ENCODE measurements at places on chromosomes 6 and 20. TPM values are rescaled to one million over a fixed set of nuclear protein-coding genes. Genes with fewer than 3 reads are reported as not detected.
A peak's percentile ranks its signal among the peaks of the same experiment; 100 is the strongest.

The HLA-G gene
- polyA plus RNA-seq, result not detected

The ULBP1 gene
- 0.03 TPM for polyA plus RNA-seq

The FNDC1 gene
- 0.16 TPM for polyA plus RNA-seq

The SALL4 gene
- 1.3 TPM for polyA plus RNA-seq

The CGAS gene
- 1.2 TPM for polyA plus RNA-seq

The LY6G6D gene
- not detected for polyA plus RNA-seq

The SMLR1 gene
- polyA plus RNA-seq, result 0.46 TPM

The EBF4 gene
- polyA plus RNA-seq, result 29.7 TPM

The TBX18 gene
- 2.1 TPM for polyA plus RNA-seq

The SGK2 gene
- 4.9 TPM for polyA plus RNA-seq

The EDEM2 gene
- 16.2 TPM for polyA plus RNA-seq

- no peak for DNase-seq
Measured at GRCh38 chr20:56308036-56308435, 50.7 kb upstream of the FAM210B start.

GRCh38 chr6:111894272-111894671 lies 21.0 kb upstream of the FYN start:
- DNase-seq, result no peak

DNA sequence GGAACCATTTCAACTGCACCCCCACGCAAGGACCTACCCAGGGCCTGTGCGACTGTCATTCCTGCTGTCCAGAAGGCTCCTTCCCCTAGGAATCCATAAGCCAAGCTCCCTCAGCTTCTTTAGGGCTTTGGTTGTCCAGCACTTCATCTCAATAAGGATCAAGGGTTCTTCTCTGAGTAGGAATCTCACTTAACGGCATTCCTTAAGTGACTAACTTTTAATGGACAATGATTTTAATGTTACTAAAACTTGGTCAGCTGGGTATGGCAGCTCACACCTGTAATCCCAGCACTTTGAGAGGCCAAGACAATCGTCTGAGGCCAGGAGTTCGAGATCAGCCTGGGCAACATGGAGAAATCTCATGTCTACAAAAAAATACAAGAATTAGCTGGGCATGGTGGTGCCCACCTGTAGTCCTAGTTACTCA lies 13.4 kb downstream of the UBE2V1 start:
- no peak for DNase-seq

DNA sequence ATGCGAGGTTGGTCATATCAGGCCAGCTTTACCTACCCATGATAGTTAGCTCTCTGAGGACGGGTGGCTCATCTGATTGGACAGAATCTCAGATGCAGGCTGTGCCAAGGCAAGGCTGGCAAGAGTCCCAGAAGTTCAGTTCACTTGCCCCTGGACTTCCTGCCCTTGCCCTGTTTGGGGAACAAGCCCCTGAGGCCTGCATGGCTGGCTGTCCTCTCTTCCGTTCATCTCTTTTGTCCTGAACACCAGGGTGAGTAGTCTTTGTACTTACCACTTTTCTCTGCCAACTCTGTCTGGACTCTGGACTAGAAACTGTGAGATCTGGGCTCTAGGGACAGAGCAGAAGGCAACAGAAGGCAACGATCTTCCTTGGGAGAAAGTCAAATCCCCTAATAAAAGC lies 769.9 kb downstream of the QKI start:
- DNase-seq, result no peak

DNA sequence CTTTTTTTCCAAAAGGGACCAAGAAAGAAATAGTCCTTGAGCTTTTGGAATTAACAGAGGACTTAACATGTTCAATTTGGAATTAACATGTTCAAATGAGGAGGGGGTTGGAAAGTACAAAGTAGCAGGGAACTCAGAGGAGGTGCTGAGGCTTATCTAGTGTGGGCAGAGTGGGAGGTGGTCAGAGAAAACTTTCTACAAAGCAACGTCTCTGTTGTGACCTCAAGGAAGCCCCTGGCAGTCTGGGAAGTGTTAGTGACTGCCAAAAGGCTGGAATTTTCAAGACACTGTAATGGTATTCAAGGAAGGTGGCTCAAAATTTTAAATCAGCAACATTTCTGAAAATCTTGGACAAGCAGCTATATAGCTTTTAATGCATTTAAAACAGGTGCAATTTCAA lies 7.3 kb downstream of the ECI2 start:
- DNase-seq, result no peak

GRCh38 chr20:43096126-43096930 lies 93.4 kb downstream of the PTPRT start:
- DNase-seq, result no peak

GRCh38 chr20:45817376-45818194 lies 5.1 kb downstream of the UBE2C start:
- DNase-seq, result no peak

DNA sequence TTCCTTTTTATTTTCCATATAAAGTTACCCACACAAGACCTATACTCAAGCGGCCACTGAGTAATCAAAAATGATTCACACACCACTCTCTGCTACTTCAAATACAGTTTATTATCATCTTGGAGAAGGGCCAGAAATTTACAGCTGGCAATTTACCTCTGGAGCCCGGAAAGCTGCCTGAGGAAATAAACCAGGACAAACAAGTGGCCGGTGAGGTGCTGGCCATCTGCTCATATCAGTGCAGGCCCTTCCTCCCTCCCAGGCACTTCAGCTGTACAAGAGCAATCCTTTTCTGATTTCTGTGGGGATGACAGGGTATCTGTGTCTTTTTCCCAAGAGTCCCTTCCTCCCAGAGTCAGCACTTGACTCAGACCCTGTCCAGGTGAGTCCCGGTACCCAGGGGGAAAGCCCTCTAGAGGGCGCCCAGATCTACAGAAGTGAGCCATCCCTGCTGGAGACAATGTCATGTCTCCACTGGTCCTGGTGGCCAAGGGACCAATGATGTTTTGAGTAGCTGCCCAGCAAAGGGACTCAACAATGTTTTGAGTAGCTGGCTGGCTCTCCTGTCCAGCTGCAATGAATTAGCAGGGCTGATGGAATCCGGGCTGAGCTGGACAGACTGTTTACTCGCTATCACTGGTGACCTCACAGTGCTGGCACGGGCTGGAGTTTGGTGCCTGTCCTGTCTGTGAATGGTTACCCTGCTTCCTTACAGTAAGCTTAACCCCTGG lies 23.6 kb downstream of the LRP11 start:
- DNase-seq, result peak; percentile 70

DNA sequence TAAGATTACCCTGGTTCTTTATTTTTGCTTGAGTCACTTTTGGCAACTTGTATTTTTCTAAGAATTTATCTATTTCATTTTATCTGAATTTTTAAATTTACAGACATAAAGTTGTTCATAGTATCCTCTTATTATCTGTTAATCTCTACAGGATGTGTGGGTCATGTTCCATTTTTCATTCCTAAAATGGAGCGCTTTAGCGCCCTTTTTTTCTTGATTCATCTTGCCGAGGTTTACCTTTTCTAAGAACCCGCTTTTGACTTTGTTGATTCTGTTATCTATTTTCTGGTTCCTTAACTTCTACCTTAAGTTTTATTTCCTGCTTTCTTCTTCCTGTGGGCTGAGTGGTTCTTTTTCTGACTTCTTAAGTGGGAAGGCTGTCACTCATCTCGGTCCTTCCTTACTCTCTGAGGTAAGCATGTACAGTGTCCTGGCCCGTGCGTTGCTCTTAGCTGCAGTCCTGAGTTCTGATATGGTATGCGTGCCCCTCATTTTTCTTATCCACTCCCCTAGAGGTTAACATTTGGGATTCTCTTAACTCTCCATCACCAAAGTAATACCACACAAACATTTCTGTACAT lies 399.8 kb downstream of the CDC5L start:
- no peak for DNase-seq

DNA sequence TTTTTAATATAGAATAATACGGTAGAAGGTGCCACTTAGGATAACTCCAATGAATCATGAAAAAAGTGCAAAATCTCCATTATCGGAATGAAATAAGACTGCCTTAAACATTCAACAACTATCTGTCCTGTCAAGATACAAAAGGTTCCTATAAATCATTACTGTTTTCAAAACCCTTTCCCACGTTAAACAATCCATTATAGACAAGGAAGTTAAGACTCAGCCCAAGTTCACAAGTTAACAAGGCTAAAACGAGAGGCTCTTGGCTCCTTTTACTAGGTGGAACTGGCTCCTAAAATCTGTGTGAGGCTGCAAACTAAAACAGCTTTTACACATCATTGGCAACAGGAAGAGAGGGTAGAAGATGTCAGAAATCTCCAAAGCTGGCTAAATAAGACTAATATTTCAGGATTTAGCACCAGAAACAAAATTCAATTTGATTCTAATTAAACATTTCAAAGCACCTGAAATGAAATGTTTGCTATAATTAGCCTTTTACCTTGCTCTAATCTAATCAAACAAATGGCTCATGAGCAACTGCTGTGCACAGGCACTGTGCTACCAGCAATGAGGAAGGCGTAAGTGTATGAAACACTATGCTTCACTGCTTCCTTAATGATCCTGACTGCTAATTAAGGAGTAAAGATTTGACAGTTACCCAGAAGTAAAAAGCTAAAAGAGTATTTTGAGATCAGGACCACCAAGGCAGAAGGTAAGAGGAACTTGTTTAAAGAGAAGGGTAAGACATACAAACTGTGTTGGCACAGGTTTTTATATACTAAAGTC lies 109.7 kb downstream of the DST start:
- DNase-seq, result no peak

DNA sequence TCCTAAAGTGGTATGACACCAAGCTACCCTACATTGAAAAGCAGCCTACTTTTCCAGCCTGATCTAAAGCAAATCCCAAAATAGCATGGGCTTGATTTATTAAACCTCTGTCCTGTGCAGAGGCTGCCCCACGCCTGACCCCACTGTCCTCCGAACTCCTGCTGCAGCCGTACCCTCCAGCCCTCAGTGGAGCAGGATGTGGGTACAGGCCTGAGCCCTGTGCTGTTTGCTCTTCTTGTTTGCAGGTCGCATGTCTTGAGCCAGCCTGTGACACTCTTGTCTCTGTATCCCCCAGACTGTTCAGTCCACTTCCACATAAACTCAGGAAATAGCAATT lies 61.2 kb downstream of the RPP40 start:
- no peak for DNase-seq

DNA sequence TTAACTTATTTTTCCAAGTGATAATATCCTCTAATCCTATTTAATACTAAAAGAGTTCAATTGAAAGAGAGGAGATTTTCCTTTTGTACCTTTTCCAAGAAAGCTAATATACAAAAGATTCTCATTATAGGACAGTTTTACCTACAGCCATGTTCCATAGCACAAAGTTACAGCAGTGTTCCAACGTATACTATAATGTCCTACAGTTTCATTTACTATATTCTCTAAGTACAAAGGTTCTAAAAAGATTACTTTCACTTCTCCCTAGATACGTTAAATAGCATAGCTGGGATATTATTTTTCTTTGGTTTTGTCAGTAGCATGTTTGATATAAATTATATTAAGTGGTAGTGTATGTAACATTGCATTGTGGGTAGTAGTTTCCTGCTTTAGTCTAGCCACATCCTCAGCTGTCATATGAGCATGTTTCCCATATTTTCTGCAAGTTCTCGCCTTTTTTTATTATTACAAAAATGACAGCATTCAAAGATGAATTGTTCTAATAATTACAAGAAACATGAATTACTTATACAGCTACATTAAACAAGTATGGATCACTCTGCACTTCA lies 4.4 kb upstream of the RUNX2 start:
- DNase-seq, result no peak

GRCh38 chr20:17626217-17627007 lies 55.6 kb downstream of the RRBP1 start:
- DNase-seq, result no peak

DNA sequence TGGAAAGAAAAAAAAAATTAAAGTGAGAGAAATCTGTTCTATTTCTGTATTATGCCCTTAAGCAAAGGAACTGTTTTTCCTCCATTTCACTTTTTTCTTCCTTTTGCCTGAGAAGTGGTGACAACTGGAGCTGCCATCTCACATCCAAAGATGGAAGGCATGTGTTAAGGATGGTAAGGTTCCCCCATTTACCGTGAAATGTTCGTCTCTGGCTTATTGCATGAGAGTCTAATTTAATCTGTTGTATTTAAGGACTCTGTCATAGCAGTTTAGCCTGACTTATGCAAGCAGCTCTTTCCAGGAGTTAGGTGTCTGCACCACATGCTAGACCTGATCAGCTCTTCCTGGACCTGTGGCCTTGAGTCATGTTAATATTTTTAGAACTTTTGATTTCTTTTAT lies 389.5 kb upstream of the MAP3K7 start:
- DNase-seq, result no peak

GRCh38 chr20:41371371-41371770 lies 4.8 kb upstream of the EMILIN3 start:
- no peak for DNase-seq

GRCh38 chr6:114342086-114342825 lies 567 bp downstream of the HS3ST5 start:
- DNase-seq, result no peak

DNA sequence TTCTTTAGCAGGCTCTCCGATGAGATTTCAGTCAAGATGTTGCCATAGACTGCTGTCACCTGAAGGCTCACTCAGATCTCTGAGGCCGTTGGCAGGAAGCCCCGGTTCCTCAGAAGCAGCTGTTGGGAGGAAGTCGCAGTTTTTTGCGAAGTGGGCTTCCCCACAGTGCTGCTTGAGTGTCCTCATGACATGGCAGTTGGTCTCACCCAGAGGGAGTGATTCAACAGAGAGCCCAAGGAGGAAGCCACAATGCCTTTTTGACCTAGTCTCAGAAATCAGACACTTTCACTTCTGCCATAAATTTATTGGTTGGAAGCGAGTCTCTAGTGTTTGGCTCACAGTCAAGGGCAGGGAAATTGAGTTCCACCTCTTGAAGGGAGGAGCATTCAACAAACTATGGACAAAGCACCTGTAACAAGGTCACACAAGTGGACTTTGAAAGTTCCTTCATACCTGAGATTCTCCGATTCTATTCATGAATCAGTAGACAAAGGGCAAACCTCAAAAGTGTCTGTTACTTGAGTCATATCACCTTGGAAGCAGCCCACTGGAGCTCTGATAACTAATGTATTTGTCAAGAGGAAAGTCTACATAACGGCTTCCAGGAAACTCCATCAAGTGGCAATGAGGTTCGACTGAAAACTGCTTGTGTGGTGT lies 208.3 kb downstream of the TASP1 start:
- no peak for DNase-seq

GRCh38 chr6:88477413-88477812 lies 311.3 kb upstream of the CNR1 start:
- DNase-seq, result no peak

- no peak for DNase-seq
Measured at GRCh38 chr20:40410028-40410427, 279.0 kb downstream of the MAFB start.
